ENCODE measurements at places on chromosomes 7 and 10. TPM values are rescaled to one million over a fixed set of nuclear protein-coding genes. Genes with fewer than 3 reads are reported as not detected.

DNA sequence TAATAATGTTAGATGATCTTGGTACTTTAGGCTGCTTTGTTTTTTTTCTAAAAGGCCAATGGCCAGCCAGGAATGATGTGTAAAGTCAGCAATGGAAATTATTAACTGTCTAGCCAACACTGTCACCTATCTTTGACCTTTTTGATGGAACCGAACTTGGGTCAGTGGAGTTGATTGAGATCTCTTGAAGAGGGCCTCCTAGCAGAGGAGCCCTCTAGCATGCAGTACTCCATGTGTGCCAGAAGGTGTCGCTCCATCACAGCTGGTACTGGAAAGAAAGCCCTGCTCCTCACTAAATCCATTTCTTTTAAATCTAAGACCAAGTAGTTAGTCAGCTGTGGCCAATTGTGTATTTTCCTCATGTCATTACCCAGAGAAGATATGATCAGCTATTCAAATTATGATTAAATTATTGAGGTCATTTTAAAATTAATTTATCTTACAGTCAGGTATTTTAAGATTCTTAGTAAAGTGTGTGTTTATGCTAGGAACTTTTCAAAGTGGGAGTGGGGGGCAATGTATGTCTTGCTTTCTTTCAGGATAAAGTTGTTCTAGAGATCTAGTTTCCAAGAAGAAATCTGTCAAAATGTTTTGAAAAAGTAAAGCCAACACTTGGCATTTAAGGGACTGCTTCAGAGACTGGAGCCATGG, 33.1 kb upstream of the CROT start:
- H3K27me3 ChIP-seq = no peaks in the 10 kb centered on the region
- H3K4me3 ChIP-seq = no peak overlapping the region
- no peak overlapping the region for H3K27ac ChIP-seq
- no peaks in the 10 kb centered on the region for H3K36me3 ChIP-seq

UCMA gene
- total RNA-seq = not detected

RASSF4 gene
- 82.1 TPM for total RNA-seq

DNA sequence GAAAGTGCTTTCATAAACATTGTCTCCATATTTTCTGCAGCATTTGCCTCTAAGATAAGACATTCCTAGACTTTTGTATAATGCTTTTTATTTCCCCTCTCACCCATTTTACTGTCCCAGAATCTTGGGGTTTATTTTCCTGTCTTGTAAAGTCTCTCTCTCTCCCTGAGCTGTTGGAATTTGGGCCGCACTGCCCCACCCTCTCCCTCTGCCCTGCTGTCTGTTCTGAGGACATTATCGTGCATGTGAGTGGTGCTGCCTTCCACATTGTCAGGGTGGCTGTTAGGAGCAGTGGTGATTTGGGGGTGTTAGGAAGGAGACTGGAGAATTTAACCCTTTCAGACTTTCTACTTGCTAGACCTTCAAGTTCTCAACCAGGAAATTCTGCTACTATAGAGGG, 16.7 kb downstream of the LRMDA start:
- H3K27ac ChIP-seq = no peak overlapping the region
- no peaks in the 10 kb centered on the region for H3K27me3 ChIP-seq
- DNase-seq = no peak
- no peaks in the 10 kb centered on the region for H3K36me3 ChIP-seq

GRCh38 chr7:107879400-107880035, 11.5 kb upstream of the DLD start:
- H3K4me1 ChIP-seq = no peaks in the 10 kb centered on the region
- no peaks in the 10 kb centered on the region for H3K27me3 ChIP-seq
- no peak overlapping the region for H3K27ac ChIP-seq
- DNase-seq = no peak
- H3K4me3 ChIP-seq = no peak overlapping the region

BMPER gene
- 14.0 TPM for total RNA-seq
